ENCODE measurements at places on chromosomes 12 and 14. TPM values are rescaled to one million over a fixed set of nuclear protein-coding genes. Genes with fewer than 3 reads are reported as not detected.

PTPRO gene
- total RNA-seq = 0.94 TPM

DNA sequence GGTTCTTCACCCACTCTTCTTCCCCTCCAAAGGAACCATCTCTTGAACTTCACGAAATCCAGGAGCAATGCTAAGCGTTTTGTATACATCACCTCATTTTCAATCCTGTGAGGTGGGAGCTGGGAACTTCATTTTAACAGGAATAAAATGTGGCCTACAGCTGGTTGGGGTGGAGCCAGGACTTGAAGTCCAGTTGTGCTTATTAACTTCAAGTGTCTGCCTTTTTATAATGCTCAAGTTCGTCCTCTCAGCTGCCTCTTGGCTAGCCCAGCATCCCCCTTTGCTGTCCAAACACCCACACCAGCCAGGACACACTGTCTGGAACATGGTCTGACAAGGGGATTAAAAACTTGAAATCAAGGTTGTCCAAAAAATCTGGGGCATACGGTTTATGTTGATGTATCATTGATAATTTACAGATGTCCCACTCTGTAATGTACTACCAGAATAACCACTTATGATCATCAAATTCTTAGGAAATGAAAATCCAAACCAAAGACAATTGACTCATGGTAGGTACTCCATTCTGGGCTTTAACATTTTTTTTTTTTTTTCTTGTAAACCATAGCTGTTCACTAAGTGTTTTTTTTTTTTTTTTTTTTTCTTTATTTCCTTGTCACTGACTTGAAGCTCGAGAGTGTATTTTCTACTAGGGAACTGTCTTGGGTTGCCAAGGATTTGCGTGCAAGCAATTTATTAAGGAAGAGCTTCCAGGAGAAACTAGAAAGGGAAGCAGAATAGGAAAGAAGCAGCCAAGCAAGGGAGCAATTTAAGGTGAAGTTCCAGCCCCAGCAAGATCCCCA is 252.3 kb downstream of the EFCAB11 start:
- peak; percentile 58 for DNase-seq

- no peak for DNase-seq
Measured at GRCh38 chr12:67026487-67027246, 242.5 kb upstream of the CAND1 start.

- no peak for DNase-seq
Measured at GRCh38 chr12:20477672-20478071, 109.3 kb downstream of the PDE3A start.

GRCh38 chr12:52947738-52948423 is 1.0 kb upstream of the KRT18 start:
- no peak for DNase-seq

GRCh38 chr12:46938071-46938678 is 112.4 kb upstream of the SLC38A4 start:
- no peak for DNase-seq

Measured in left ventricle myocardium superior (tissue), 1 donor.